ENCODE measurements at places on chromosomes 4 and X.

GRCh38 chr4:183626168-183626567, 32.8 kb downstream of the RWDD4 start:
- no peak for DNase-seq

GRCh38 chrX:154013614-154014360, 5.9 kb downstream of the IRAK1 start:
- no peak for DNase-seq

- no peak for DNase-seq
These were observed 35.9 kb upstream of the LRAT start for GRCh38 chr4:154707877-154708276.

GRCh38 chrX:134144231-134144630, 92.8 kb upstream of the CCDC160 start:
- no peak for DNase-seq

DNA sequence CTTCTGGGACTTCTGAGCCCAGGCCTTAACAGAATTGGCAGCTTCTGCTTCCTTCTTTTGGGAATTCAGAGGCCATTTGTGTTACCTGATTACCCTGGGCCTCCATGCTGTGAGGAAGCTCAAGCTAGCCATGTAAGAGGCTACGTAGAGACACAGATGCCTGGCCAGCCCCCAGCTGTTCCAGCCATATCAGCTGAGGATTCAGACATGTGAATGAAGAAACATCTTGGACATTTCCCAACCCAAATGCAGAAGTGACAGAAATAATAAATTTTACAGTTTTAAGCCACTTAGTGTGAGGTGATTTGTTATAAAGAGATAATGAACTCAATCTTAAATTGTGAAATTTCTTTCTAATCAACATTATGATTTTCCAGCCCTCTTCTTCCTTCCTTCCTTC, 18.7 kb upstream of the ZNF827 start:
- no peak for DNase-seq

DNA sequence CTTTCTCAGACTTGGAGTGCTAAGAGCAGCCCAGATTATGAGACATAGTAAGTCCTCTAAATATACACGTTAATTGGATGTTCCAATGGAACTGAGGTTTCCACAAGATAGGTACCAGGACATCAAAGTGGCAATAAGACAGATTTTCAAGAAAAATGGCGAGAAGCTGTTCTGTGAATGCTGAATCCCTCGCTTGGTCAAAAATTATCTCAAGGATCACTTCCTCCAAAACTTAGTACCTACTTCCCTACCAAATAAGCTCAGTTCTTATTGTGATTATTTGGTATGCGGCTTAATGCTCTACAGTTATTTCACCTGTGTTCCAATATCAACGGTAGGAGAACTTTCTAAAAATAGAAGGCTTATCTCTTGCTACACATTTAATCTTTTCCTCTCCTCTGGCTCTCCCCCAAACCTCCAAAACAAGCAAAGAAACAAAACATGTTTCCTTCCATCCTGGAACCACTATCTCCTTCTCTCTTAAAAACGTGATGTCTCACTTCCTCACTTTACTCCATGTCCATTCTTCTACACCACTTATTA, 14.7 kb downstream of the PDGFC start:
- no peak for DNase-seq

All from left cardiac atrium (tissue), 4 donors.